EL (cell line): ENCODE measurements at places on chromosomes 12 and 14.

DNA sequence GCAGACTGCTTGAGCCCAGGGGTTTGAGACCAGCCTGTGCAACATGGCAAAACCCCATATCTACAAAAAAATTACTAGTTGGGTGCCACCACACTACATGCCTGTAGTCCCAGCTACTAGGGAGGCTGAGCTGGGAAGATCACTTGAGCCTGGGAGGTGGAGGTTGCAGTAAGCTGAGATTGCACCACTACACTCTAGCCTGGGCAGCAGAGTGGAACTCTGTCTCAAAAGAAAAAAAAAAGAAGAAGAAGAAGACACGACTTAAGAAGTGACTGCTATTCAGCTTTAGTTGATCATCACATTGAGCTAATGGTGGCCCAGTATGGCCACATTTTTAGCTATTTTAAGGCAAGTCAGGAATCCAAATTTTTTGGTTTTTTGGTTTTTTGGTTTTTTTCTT, 8.9 kb upstream of the METTL17 start:
- no peak for DNase-seq

DNA sequence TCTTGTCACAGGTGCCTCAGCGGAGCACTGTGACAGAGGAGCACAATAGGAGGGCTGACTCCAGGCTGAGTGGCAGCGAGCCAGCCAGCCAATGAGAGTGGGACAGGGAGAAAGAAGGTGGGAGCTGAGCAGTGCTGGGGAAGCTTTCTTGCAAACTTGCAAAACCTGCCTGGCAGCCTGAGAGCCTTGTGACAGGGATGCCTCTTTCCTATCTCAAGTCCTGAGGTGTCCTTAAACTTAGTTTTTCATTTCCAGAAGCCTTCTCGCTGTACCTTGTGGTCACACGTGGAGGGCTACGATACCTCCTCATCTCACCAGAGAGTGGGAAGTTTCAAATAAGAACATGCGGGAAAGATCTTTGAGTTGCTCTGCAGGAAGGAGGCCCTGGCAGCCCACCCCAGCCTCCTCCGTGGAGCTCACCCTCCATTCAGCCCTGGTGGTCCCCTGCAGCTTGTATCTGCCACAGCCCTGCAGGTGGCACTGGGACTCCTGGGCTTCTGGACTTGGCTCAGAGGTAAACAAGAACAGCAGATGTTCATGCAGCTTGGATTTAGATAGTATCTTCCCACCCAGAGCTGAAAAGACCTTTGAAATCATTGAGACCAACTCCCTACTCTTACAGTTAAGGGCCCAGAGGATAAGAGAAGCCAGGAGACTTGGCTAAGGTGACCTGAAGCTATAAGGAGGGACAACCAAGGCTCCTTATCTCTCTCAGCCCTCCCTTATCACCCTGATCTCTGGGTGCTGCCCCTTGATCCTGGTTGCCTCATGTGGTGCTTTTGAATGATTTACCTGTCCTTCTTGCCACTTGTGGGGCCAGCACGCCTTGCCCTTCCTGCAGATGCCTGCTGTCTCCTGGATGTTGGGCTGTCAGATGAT, 153.5 kb upstream of the MAX start:
- DNase-seq, result no peak

- no peak for DNase-seq
These were observed 4.6 kb downstream of the FOXN4 start for GRCh38 chr12:109304485-109304884.

GRCh38 chr14:57725399-57726077, 140.4 kb downstream of the SLC35F4 start:
- DNase-seq, result peak; percentile 61

DNA sequence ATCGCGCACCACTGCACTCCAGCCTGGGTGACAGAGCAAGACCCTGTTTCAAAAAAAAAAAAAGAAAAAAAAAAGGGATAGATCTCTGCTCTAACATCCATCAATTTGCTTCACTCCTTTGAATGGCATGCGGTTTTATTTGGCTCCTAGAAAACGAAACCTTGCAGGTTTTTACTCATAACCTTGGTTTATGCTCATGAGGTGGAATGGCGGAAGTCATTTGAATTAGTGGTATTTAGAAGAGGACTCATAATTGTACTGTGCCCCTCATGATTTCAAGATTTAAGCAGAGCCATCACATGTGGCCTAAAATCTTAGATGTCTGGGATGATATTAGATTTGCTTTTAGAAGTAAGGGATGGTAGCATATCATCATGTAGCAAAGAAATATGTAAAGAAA, 29.4 kb downstream of the RBMS2 start:
- no peak for DNase-seq

GRCh38 chr14:73460691-73461127, 2.4 kb upstream of the NUMB start:
- DNase-seq, result peak; percentile 50

- peak; percentile 24 for DNase-seq
These were observed 972 bp downstream of the PTGDR start for GRCh38 chr14:52268279-52269061.

DNA sequence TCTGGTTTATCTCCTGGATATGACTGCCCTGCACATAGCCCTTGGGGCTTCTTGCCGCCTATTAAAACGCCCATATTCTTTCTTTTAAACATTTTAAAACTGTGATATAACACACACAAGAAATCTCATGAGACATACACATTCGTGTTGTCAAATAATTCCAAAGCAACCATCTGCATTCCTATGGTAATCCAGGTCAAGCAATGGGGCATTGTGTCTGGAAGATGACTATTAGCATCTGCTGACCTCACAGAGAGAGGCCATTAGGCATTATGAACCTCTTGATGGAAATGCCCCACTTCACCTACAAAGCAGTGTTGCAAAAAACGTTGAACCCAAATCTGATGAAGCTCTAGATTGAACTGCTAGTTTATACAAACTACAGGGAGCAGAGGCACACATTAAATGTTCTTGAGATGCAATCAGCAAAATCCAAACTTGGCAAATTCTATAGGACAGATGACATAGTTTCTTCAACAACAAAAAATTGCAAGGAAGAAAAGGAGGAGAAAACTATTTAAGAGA, 513.8 kb upstream of the CCDC196 start:
- peak; percentile 54 for DNase-seq

GRCh38 chr14:74941676-74942097, 13.7 kb downstream of the PGF start:
- peak; percentile 78 for DNase-seq

DNA sequence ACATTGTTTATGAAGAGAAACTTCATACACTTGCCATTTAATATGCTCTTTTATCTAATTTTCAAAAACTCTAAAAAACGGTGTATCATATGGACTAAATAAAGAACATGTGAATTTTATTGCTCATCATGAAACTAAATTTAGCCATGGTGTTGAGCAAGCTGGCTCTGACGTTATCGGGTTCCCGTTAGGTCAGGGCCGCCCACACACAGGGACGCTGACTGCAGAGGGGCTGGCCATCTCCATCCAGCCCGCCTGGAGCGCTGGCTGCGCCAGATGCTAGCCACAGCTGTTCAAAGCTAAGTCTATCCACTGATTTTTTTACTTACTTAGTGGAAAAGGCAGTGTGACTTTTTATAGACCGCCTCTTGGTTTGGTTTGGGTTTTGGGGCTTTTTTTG, 36.5 kb upstream of the DYNC1H1 start:
- peak; percentile 92 for DNase-seq
